ENCODE measurements at places on chromosomes 4 and X.

- DNase-seq: no peak
These were observed 314.7 kb downstream of the CHIC1 start for GRCh38 chrX:73877687-73878086.

DNA sequence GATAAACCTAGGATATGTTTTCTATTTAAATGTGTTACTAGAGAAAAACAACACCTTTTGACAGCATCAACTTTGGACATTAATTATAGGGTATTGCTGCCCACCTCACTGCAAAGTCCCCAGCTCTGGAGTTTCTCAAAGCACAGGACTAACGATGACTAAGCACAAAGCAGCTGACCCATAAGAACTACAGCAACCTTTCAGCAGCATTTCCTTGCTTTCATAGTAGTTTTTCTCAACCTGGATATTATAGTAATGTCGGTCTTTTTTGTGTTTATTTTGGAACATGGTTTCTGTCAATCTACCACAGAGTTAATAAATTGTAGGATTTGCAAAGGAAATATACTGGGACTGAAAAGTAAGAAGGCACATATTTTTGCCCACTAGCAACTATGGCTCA, 21.5 kb downstream of the HHIP start:
- no peak for DNase-seq

- no peak for DNase-seq
These were observed 32.6 kb downstream of the IL13RA1 start for GRCh38 chrX:118760025-118760424.

- no peak for DNase-seq
These were observed 640.7 kb upstream of the AGA start for GRCh38 chr4:178082906-178083305.

- peak; percentile 68 for DNase-seq
These were observed 4.8 kb downstream of the AVPR2 start for GRCh38 chrX:153909024-153909979.

Measured in nephron progenitor cell (in vitro differentiated cells).